ENCODE measurements at places on chromosomes 3 and 15.

DNA sequence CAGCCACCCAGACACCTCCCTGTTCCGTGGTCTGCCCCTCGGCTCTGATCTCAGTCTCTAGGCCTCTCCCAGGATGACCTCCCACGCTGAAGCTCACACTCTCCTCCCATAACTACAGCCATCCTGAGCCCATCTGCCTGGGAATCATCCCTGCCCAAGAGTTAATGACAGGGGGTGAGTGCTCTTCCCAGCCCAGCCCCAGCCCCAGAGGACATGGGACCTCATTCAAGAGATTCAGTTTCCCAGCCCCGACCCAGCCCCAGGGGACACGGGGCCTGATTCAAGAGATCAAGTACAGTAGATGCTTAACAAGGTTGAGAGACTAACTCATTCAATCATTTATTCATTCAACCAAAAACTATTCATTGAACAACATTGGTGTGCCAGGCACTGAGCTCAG lies 272.0 kb downstream of the XXYLT1 start:
- peaks cover 3% of the 10 kb centered on the region for H3K27me3 ChIP-seq
- H3K4me3 ChIP-seq, result no peak overlapping the region
- ATAC-seq, result no peak
- H3K27ac ChIP-seq, result no peak overlapping the region

DNA sequence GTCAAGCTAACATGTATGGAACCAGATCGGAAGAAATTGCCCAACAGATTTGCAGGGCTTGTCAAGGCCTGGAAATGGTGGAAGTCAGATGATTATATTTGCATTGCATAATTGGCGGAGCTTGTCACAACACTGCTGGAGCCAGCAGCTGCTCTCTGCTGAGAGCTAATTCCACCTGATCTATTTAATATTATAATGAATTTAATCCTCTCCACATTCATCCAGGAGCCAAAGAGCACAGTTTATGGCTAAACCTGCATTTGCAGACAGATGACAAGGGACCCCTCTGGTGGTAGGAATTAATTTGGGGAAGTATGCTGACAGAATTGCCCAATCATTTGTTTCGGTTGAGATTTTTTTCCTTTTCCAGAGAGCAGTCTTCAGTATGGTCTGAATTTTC lies 730.2 kb downstream of the TUSC7 start:
- H3K4me1 ChIP-seq, result no peaks in the 10 kb centered on the region
- no peaks in the 10 kb centered on the region for H3K27me3 ChIP-seq
- no peak overlapping the region for H3K27ac ChIP-seq
- no peak overlapping the region for H3K4me3 ChIP-seq
- H3K36me3 ChIP-seq, result no peaks in the 10 kb centered on the region

- peak; percentile 72 for ATAC-seq
- no peak overlapping the region for H3K27ac ChIP-seq
- no peak overlapping the region for H3K4me3 ChIP-seq
- peaks cover 38% of the 10 kb centered on the region for H3K27me3 ChIP-seq
Measured at GRCh38 chr3:46895204-46895660, 17.7 kb downstream of the PTH1R start.

DNA sequence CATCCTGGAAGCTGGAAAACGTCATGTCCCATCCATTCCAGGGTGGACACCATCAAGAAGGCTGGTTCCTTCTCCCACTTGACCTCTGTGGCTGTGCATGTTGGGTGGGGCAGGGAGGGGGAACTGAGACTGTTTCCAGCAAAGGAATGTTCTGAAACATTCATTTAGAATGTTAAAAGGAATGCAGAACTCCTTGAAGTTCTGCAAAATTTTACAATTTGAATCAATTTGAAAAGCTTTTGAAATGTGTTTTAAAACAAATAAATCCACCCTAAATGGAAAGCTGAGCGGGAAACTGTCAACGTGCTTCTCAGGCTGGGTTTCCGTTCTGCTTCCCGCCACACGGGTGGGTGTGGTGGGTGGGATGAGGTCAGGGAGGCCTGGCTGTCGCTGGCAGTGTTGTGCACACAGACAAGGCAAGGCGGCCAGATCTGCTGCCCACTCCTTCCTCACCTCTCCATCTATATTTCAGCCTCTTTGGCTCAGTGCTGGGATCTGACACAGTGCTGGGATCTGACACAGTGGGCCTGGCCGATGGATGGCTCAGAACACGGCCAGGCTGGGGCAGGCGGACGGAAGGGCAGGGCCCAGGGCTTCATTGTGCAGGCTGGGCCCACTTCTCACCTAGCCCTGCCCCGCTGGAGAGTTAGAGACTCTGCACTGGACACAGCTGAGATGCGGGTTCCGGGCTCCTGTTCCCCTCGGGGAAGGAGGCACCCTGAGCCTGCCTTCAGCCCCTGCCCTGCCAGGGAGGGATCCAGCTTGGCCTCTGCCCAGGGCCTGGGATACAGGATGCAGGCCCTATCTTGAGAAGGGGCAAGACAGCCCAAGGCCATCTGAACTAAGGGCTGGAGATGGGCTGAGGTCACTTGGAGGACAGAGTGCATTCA lies 110.4 kb downstream of the TMEM266 start:
- H3K36me3 ChIP-seq, result no peaks in the 10 kb centered on the region
- H3K4me1 ChIP-seq, result no peaks in the 10 kb centered on the region
- H3K27ac ChIP-seq, result no peak overlapping the region
- H3K4me3 ChIP-seq, result no peak overlapping the region
- no peaks in the 10 kb centered on the region for H3K27me3 ChIP-seq

GRCh38 chr3:10585945-10586344 lies 80.6 kb upstream of the ATP2B2 start:
- no peak for ATAC-seq
- no peak overlapping the region for H3K27ac ChIP-seq
- no peaks in the 10 kb centered on the region for H3K4me1 ChIP-seq
- H3K4me3 ChIP-seq, result no peak overlapping the region

DNA sequence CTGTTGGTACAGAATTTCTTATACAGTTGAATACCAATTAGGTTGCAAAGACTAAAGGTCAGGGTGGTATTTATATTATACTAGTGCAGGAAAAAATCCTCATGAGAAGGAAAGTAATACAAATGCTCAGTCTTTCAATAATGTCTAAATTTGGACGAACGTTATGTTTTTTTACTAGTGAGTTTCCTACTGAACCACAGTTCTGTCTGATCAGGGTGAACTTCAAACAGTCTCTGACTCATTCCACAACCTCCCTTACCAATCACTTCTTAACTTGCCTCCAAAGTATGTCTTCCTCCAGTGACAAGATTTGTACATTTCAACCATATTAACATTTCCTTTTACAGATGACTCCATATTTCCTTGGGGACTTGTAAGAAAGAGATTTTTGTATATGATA lies 3.4 kb downstream of the TMEM212 start:
- H3K36me3 ChIP-seq, result no peaks in the 10 kb centered on the region
- H3K27ac ChIP-seq, result peak overlapping the region; percentile 69
- peak overlapping the region; percentile 40 for H3K4me3 ChIP-seq
- peaks cover 19% of the 10 kb centered on the region for H3K4me1 ChIP-seq
- H3K27me3 ChIP-seq, result peaks cover 9% of the 10 kb centered on the region
- ATAC-seq, result peak; percentile 97

DNA sequence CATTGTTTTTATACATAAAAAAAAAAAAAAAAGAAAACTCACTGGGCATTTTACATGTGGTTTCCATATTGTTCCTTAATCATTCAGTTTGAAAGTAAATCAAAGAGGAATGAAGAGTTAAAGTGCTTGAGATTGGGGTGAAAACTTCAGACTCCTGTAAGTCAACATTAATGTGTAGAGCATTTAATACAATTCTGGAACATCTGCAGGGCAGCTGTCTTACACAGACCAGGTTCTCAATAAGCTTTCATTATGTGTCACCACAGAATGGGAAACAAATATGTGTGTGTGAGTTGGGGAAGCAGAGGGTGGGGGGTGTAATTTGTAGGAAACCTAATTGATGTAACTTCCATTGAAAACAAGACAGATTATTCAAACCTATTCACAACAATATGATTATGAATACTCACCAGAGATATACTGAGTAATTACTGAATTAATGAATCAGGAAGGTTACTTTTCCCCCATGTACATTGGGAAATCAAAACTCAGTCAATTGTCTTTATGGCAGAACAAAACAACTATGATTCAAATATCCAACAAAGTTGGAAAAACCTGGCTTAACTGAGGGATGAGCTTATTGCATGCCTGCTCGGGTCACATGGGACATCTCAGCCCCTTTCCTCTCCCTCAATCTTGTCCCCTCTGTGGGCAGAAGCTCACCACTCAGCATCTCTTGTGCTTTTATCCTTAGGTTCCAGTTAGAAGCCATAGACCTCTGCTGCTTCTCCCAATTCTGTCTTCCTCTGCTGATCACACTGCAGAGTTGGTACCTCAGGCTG lies 281.2 kb upstream of the THBS1 start:
- H3K4me1 ChIP-seq, result no peaks in the 10 kb centered on the region
- H3K27ac ChIP-seq, result no peak overlapping the region
- H3K4me3 ChIP-seq, result no peak overlapping the region

DNA sequence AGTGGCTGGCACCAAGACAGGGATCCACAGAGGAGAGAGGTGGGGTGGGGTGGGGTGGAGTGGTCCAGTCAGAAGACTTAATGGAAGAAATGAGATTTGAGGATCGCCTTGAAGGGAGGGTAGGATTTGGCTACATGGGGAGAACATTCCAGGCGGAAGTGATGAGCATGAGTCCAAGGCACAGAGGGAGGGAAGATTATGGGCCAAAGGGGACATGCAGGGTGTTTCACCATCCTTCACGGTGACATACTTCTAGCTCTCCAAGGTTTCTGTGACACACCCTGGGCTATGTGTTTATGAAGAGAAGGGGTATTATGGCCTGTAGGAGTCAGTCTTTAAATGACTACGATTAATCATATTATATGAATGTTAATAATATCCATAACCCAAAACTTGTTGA lies 7.7 kb upstream of the FBN1 start:
- ATAC-seq, result no peak
- no peak overlapping the region for H3K27ac ChIP-seq
- H3K4me3 ChIP-seq, result no peak overlapping the region
- peaks cover 14% of the 10 kb centered on the region for H3K27me3 ChIP-seq
- no peaks in the 10 kb centered on the region for H3K4me1 ChIP-seq
- no peaks in the 10 kb centered on the region for H3K36me3 ChIP-seq

DNA sequence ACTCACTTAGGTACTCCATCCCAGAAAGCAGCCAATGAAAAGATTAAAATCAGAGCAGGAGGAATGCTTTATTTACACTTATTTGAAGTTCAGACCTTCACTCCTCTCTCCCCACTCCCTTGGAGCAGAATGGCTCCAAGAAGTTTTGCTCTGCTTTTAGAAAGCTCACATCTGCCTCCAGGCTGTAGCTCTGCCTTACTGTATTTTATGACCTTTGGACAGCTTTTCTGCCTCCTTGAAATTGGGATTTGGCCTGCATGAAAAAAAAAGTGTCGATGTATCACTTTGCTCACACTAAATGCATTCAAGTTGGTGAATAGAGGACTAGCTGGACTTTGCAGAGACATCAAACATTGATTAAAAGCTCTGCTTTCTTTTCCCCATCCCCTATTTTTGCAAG lies 95.3 kb downstream of the SLC9A9 start:
- peak overlapping the region; percentile 68 for H3K4me3 ChIP-seq
- H3K4me1 ChIP-seq, result peaks cover 21% of the 10 kb centered on the region
- no peaks in the 10 kb centered on the region for H3K27me3 ChIP-seq
- H3K27ac ChIP-seq, result peak overlapping the region; percentile 55
- ATAC-seq, result no peak
- H3K36me3 ChIP-seq, result no peaks in the 10 kb centered on the region

DNA sequence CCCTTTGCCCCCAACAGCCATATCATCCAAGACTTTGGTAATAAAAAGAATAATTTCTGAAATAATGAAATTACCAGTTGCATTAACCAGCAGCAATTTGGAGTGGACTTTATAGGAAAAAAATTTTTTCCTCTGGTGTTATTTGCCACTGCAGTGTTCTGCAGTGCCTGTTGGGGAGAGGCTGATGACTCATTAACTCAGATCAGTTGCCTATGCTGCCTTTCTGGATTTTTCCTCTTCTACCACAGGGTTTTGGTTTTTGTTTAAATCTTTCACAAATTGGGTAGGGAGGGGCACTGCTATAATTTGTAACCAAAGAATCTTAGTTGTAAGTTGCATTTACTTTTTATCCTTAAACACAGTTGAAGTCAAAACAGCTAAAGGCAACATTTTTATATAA lies 22.7 kb downstream of the ATP6V1A start:
- peaks cover 5% of the 10 kb centered on the region for H3K36me3 ChIP-seq
- no peaks in the 10 kb centered on the region for H3K27me3 ChIP-seq
- H3K4me3 ChIP-seq, result no peak overlapping the region
- H3K27ac ChIP-seq, result no peak overlapping the region
- peak; percentile 49 for ATAC-seq
- peaks cover 4% of the 10 kb centered on the region for H3K4me1 ChIP-seq

- no peaks in the 10 kb centered on the region for H3K4me1 ChIP-seq
- no peak for ATAC-seq
- no peak overlapping the region for H3K4me3 ChIP-seq
- no peak overlapping the region for H3K27ac ChIP-seq
- H3K27me3 ChIP-seq, result peaks cover 7% of the 10 kb centered on the region
Measured at GRCh38 chr3:140508550-140508949, 169.3 kb upstream of the TRIM42 start.

GRCh38 chr3:76495216-76495615 lies 544.7 kb upstream of the ROBO2 start:
- no peaks in the 10 kb centered on the region for H3K27me3 ChIP-seq
- no peaks in the 10 kb centered on the region for H3K36me3 ChIP-seq
- H3K27ac ChIP-seq, result no peak overlapping the region
- no peak for ATAC-seq
- no peak overlapping the region for H3K4me3 ChIP-seq

Data from activated T-helper 17 cell treated with anti-CD3 and anti-CD28 coated beads, Interleukin-2, amount 50 U/mL, for 72 hours (primary cell).